ENCODE measurements at places on chromosomes 16 and 17.

DNA sequence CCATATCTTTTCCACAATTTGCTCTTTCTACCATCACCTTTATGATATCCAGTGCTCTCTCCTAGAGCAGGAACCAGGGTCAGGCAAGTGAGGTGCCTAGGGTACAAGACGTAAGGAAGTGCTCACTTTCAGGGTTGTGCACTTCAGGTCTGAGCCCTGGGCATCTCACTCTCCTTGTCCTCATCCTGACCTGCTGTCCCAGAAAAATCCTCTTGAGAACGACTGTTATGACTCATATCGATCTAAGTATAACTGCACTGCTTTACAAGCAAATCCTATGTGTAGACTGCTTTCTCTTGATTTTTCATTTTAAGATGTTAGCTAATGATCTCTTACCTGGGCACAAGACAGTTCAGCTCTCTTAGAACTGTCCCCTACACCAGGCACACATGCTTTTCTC lies 100.1 kb downstream of the TMEM100 start:
- no peak for DNase-seq

GRCh38 chr16:14015033-14015432 lies 56.1 kb upstream of the MRTFB start:
- no peak for DNase-seq

- no peak for DNase-seq
Observed at GRCh38 chr16:57178793-57179212, 7.0 kb downstream of the PSME3IP1 start.

- no peak for DNase-seq
Observed at GRCh38 chr17:77790143-77790829, 168.2 kb upstream of the TNRC6C start.

GRCh38 chr16:78606545-78606944 lies 507.1 kb downstream of the WWOX start:
- no peak for DNase-seq
